Stimulated activated CD4-positive, alpha-beta T cell treated with anti-CD3 and anti-CD28 coated beads, TNF-alpha, amount 100 ng/mL, for 48 hours (primary cell): ENCODE measurements at places on chromosomes 3 and 15.

DNA sequence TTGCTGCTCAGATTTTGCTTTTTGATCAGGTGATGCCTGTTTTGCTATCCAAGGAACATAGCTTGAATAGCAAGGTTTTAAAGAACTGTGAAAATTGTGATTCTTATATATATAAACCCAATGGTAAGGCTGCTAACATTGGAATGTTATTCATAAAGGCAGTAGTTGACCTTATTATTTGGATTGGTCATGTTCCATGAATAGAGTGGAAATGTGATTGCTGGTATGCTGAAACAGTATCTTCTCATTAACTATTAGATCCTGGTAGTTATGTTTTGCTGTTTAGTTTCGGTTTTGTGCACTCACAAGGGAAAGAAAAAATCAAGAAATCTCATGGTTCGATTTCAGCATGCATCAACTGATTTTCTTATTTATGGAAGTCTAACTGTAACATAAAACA, 78.7 kb upstream of the NPHP3 start:
- no peak for DNase-seq

DNA sequence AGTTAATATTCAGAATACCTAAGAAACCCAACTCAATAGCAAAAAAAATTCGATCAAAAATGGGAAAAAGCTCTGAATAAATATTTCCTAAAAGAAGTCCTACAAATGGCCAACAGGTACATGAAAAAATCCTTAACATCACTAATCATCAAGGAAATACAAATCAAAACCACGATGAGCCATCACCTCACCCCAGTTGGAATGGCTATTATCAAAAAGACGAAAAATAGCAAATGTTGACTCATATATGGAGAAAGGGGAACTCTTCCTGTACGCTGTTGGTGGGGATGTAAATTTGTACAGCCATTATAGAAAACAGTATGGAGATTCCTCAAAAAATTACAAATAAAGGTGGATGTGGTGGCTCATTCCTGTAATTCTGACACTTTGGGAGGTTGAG, 29.6 kb upstream of the SGO1 start:
- DNase-seq = no peak

- DNase-seq = no peak
These were observed 133.7 kb downstream of the VGLL4 start for GRCh38 chr3:11510001-11510340.

- no peak for DNase-seq
These were observed 128.1 kb downstream of the NSMCE3 start for GRCh38 chr15:29141308-29142128.

DNA sequence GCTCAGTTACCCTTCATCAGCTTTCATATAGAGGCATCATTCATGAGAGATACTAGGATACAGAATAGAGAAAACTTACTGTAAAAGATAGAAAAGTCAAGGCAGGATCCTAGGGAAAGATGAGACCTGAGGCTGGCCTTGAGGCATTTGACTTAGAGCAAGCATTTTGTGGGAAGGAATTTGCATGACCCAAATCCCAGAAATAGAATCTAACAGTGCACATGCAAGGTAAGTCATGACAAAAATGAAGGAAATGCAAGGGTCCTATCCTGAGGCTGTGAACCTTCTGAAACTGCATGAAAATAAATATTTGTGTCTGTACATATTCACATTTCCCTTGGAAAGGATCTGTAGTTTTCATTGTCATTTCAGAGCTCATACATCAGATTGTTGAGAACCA, 122.3 kb downstream of the HCN4 start:
- no peak for DNase-seq

DNA sequence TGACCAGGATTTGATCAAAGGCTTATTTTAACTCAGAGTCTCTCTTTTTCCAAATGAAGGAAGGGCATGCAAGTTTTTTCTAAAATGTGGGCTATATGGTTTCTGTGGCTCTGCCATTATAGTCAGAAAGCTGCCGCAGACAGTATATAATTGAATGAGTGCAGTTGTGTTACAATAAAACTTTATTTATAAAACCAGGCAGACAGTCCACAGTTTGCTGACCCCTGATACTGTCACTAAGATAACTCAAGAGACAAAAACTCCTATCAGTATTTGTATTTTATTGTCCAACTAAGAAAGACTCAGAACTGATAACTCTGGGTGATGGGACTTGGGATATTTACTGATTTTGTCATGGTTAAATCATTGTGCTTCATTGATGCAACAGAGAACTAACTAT, 4.9 kb downstream of the ALDH1A2 start:
- DNase-seq = no peak

DNA sequence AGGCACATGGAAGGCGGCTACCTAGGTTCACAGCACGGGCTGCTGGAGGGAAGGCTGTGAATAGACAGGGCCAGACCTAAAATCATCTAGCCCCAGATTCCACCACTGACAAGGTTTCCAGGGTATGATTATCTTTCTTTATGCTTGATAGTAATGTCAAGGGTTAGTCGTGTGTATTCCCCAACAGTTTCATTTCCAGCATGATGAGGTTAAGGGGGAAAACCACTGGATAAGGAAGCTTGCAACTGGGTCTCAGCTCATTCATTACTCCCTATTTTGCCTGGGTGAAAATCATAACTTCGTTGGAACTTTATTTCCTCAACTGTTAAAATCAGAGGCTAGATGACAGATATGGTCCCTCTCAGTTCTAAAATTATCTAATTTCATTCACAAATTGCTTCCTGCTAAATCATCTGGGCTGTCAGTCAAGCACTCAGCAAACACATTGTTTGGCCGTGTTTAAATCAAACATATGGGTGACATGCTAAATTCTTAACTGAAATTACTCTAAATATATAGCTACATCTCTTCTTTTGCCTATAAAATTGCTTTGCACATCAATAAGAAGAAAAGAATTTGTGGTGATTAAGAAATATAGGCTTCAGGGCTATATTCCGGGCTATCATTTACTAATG, 111.7 kb downstream of the CYP19A1 start:
- DNase-seq = no peak

- DNase-seq = no peak
These were observed 214.6 kb downstream of the MAGI1 start for GRCh38 chr3:65824166-65824565.

- DNase-seq = no peak
These were observed 4.5 kb downstream of the RAB7A start for GRCh38 chr3:128730471-128730870.

DNA sequence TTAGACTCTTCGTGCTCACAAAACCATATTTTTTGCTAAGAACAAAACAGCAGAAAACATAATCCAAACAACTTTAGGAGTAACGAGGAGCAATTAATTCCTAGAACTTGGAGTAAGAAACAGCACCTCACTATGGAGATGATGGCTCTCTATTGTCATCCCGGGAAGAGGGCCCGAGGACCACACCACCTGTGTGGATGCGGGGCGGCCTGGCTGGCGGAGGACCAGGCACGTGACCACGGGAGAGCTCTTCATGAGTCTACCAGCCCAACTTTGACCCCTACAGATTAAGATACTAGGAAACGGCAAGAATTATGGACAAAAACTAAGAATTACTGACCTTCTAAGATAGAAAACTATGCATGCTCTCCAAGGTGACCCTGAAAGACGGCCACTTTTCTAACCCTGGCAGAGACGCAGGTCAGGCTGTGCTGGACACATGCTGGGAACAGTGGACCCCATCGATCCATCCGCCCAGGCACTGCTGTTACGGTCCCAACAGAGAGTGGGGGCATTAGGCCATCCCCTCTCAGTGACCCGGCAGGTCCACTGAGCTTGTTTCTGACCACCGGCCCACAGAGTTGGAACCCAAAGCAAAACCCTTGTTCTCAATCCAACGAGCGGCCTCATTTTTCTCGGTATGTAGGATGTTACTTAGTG, 13.1 kb upstream of the OCA2 start:
- no peak for DNase-seq

DNA sequence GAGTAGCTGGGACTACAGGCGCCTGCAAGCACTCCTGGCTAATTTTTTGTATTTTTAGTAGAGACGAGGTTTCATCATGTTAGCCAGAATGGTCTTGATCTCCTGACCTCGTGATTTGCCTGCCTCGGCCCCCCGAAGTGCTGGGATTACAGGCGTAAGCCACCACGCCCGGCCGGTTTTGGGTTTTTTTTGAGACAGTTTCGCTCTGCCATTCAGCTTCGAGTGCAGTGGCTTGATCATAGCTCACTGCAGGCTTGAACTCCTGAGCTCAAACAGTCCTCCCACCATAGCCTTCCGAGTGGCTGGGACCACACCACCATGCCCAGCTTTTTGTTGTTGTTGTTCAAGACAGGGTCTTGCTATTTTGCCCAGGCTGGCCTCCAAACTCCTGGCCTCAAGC, 16.0 kb upstream of the SCAP start:
- no peak for DNase-seq

- DNase-seq = no peak
These were observed 118.1 kb downstream of the ZNF621 start for GRCh38 chr3:40642812-40643211.

DNA sequence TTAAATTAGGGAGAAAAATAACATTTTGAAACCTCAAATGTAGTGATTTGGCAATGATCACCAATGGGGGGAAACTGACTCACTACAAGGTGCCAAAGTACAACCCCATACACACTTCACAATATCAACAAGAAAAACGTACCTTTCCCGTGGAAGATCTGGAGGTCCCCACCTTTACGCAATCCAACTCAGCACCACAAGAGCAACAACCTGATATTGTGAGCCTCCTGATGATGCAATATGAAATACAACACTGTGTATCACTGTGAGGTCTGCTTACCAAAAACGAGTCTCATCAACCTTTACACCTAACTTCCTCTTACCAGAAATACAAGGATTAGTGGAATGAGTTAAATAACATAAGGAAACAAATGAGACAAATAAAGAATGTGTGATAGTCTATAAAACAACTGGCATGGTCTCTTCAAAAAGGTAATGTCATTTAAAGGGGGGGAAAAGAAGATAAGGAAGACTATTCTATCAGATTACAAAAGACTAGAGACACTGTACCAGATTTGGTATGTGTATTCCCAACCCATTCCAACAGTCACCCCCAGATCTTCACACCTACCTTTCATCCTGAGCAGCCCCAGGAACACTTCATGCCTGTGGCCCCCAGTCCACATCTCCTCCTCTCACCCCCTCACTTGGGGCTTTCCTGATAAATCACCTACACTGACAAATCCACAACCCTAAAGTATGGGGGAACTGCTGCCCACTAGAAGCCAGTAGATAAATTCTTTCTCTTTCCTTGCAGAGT, 27.7 kb downstream of the DLG1 start:
- DNase-seq = no peak

GRCh38 chr3:23785097-23785645, 20.6 kb upstream of the UBE2E1 start:
- DNase-seq = no peak

GRCh38 chr3:171160325-171160724, 133.8 kb upstream of the SLC2A2 start:
- no peak for DNase-seq

GRCh38 chr15:22930782-22931484, 49.2 kb downstream of the CYFIP1 start:
- no peak for DNase-seq

DNA sequence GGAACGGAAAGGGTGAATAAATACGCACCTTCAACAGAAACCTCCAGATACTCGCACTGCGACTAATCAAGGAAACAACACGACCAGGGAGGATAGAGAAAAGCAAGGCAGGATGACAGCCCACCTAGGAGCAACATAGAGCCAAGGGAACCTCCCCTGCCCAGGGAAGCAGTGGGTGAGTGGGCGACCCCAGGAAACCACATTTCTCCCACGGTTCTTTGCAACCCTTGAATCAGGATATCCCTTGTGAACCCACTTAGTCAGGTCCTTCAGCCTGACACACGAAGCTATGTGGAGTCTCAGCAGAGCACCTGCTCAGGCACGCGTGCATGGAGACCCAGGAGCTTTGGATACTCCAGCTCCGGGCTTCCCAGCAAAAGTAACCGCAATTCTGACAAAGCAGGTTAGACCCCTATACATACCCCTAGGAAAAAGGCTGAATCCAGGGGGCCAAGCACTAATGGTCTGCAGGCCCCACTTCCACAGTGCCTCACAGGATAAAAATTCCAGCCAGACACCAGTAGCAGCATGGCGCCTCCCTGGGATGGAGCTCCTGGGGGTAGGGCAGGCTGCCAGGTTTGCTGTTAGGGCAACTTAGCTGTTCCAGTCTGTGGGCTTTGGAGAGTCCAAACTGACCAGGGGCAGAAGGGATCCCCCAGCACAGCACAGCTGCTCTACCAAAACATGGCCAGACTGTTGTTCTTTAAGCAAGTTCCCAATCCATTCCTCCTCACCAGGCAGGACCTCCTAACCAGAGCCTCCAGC, 38.4 kb upstream of the PXYLP1 start:
- no peak for DNase-seq

GRCh38 chr15:66327736-66328135, 28.7 kb downstream of the TIPIN start:
- no peak for DNase-seq

- no peak for DNase-seq
These were observed 69.2 kb downstream of the PLXNA1 start for GRCh38 chr3:127052121-127052561.

GRCh38 chr3:71578054-71578751, 5.3 kb downstream of the FOXP1 start:
- DNase-seq = no peak

DNA sequence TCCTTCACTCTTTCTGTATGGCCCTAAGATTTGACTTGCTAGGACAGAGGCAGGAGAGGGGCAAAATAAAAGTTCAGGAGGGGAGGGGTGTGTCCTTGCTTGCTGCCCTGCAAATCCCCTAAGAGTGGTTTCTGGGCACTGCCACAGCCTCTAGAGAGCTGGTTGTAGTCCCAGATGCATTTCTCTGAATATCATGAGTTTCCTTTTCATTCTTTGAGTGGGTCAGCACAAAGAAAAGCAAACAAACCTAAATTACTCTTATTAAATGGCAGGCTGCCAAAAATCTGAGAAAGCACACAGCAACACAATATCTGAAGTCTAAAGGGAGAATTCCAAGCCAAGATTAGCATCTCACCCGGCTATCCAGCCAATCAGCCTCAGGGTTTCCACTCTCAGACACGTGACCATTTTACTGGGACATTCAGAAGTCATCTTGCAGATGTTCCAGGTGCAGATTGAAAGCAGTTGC, 919.3 kb downstream of the TUSC7 start:
- no peak for DNase-seq

- DNase-seq = no peak
These were observed 147.1 kb upstream of the ICE2 start for GRCh38 chr15:60626051-60626450.

GRCh38 chr3:65996589-65996988, 42.1 kb downstream of the MAGI1 start:
- DNase-seq = no peak

GRCh38 chr3:118907909-118908308, 126.7 kb downstream of the IGSF11 start:
- DNase-seq = no peak

DNA sequence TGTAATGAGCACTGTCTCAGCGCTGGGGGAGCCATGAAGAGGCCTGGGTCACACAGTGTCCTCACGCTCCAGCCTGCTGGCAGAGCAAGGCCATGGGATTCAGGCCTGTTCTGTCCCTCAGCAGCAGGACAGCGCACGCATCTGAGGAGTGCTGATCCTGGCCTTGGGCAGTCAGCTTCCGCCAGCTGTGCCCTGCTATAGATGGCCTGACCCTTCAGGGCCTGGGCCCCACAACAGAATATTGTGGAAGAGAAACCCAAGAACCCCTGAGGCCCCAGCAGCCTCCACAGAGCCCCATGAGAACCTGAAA, 78.6 kb downstream of the SRGAP3 start:
- no peak for DNase-seq

GRCh38 chr3:156682501-156682900, 8.1 kb downstream of the TIPARP start:
- no peak for DNase-seq

GRCh38 chr3:184558726-184559125, 2.9 kb upstream of the EPHB3 start:
- no peak for DNase-seq

GRCh38 chr3:10417847-10418246, 87.5 kb downstream of the ATP2B2 start:
- DNase-seq = no peak
